Stimulated activated CD4-positive, alpha-beta T cell treated with anti-CD3 and anti-CD28 coated beads, TNF-alpha, amount 100 ng/mL, for 1 hour (primary cell): ENCODE measurements at places on chromosomes 13 and 19.

- DNase-seq = no peak
These were observed 68.3 kb downstream of the ATP8A2 start for GRCh38 chr13:25440061-25440460.

GRCh38 chr13:22018076-22018835, 347.4 kb downstream of the FGF9 start:
- DNase-seq = no peak

GRCh38 chr13:99062593-99062992, 84.7 kb upstream of the DOCK9 start:
- no peak for DNase-seq

- DNase-seq = no peak
These were observed 101.3 kb upstream of the SLC15A1 start for GRCh38 chr13:98853771-98854221.

DNA sequence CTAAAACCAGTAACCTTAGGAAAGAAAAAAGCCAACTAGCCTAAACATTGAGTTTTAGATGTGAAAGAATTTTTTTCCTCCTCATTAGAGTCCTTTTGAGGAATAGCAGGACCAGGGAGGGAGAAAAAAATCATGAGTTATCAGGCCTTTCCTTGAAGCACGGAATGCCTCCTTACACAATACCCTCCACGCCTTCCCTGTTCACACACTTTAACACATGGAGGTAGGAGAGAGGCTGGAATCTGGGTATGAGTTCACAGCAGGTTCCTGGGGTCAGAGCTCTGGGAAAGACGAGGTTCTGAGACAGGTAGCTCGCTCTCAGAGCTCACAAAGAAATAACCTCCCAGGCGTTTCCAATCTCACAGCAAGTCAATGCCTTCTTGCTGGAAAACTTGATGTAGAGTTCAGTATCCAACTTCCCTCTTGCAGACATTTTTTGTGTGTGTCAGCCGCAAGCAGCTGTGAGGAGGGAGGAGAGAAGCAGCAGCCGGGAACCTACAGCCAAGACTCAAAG, 716 bp downstream of the ZNF573 start:
- DNase-seq = no peak

- no peak for DNase-seq
These were observed 9.3 kb upstream of the FBXL3 start for GRCh38 chr13:77036279-77036678.
